ENCODE measurements at places on chromosomes 12 and 14.

DNA sequence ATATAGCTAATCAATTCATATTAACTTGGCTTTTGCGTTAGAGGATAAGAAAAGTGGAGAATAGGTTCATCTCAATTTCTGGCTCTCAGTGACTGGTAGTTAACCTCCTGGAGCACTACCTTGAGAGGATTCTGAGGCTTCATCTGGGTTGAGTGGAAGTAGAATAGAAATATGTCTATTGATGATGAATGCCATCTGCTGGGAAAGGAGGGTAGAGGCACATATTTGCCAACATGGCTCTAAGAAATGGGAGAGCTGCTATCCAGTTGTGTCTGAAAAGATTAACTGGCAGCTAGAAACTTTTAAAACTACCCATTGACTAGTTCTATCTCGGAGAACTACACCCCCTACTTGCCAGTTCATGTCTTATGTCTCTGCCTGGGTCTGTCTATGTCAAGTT is 530.1 kb downstream of the NRXN3 start:
- no peak for DNase-seq

DNA sequence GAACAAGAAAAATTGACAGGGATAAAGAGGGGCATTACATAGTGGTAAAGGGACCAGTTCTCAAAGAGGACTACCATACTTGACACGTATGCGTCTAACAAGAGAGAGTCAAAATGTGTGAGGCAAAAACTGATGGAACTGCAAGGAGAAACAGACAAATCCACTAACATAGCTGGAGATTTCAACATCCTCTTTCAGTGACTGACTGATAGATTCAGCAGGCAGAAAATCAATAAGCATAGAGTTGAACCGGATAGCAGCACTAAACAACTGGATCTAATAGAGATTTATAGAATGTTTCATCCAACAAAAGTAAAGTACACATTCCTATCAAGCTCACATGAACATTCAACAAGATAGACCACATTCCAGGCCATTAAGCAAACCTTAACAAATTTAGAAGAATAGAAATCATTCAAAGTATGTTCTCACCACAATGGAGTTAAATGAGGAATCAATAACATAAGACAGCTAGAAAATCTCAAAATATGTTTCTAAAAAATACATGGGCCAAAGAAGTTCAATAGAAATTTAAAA is 16.1 kb upstream of the CRACR2A start:
- no peak for DNase-seq

- DNase-seq = no peak
These were observed 568.2 kb downstream of the DIO2 start for GRCh38 chr14:79643132-79643531.

DNA sequence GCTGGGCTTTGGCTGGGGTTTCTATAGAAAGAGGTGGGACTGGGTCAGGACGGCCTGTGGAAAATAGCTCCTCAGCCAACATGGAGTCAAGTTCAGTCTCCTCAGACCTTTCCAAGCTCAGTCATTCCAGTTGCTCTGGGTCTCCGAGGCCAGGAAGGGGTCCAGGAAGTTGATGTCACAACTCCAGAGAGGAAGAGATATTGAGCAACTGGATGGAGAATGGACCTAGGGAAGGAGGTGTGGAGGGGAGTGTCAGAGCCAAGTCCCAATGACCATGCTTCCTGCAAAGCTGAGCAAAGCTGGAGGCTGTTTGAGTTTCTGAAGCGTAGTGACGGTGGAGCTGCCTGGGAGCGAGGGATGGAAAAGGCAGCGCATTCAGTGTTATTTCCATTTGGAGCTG is 86.1 kb downstream of the SLC24A4 start:
- DNase-seq = no peak

DNA sequence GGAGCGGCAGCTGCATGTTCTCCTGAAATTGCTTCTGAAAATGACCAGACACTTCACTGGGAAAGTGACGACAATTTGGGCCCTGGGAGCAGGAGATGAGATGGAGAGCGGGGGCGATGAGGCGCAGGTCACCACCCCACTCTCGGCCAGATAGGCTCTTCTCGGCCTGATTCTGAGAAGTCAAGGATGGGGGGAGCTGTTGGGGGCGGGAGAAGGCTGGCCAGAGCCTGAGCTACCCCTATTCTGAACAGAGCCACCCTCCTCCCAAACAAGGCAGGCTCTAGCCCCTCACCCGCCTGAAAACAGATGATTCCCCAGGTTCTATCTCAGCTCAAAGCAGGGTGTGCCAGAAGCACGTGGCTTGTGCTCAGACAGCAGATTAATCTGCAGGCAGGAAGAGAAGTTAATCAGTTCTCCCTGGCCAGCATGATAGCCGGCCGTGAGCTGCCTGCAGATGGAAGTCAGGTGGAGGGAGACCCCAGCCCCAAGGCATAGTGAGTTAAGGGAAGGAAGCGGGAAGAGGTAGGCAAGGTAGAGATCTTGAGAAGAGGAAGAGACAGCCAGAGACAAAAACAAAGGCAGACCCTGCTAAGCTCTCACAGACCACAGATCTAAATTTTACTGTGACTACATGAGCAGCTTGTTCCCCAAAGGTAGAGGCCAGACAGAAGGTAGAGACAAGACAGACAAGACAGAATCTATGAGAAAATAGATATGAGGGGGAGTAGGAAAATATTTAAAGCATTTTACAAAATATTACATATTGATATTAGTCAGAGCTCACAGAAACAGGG is 10.9 kb upstream of the TAC3 start:
- no peak for DNase-seq

DNA sequence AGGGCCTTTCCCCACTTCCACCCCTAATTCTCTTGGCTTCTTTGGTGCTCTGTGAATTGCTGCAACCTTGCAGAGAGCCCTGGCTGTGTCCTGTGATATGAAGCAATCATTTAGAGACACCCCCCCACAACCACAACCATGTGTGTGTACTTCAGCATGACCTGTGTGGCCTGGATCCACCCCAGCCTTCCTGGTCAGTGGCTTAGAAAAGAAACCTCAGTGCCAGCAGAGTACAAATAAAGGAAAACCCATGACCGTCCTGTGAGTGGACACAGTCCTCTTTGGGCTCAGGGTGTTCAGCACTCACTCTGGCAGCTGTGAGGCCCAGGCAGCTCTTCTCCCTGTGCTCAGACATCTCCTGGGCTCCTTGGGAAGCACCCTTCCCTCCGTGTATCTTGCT is 206.6 kb upstream of the DIO3 start:
- DNase-seq = no peak

- no peak for DNase-seq
These were observed 21.2 kb downstream of the TMED10 start for GRCh38 chr14:75155169-75155568.

- no peak for DNase-seq
These were observed 5.5 kb downstream of the SETD3 start for GRCh38 chr14:99475179-99475578.

DNA sequence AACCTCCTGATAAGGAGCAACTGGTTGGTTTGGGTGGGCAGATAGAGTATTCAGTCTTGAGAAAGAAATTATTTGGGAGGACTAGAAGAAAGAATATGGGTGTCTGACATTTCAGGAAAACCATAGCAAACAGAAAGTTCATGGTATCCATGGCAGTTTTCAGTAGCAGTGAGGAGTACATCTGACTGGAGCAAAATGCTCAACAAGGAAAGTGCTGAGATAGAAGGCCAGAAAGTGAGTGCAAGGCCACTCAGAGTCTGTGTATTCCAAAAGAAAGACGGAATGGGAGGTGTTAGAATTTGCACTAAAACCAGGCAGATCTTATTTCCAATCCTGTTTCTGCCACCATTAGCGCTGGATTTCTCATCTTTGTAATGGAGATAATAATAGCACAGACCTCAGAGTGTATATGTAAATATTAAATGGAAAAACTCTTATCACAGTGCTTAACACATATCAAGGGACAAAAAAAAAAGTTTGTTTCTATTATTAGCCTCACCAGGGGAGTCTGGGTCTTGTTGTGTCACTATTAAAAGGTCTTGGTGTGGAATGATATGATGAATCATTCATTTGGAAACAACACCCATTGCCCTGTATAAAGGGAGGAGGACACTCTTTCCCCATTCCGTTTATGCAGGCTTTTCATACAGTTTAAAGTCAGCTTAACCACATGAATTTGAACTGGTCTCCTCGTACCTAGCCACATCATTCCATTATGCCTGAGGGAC is 349.8 kb downstream of the IPO8 start:
- no peak for DNase-seq
